ENCODE measurements at places on chromosomes 1 and 21.

DNA sequence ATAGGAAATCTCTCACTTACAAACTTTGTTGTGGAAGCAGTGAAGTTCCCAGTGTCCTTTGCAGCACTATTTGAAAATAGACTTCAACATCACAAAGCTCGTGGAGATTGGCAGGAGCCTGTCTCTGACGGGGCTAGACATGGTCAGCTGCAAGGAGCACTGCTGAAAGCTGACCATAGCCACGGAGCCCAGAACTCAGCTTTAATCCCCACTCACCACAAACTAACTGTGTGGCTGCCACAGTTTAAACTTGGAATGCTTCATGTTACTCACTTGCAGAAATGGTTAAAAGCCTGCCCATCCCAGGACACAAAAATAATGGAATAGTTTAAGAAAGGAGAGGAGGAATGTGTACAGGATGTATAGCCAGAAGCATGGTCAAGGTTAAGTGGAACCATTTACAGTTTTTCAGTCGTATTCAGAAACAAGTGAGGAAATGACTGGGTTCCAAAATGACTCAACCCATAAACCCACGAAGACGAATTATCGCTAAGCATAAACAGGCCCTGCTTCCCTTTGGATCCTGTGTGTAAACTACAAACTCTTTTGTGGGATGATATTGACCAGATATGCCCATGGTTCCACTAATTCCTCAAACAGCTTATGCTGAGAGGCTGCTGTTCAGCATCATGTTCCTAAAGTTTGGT, 18.2 kb downstream of the DNALI1 start:
- DNase-seq = no peak

- DNase-seq = no peak
Observed at GRCh38 chr1:15075817-15076216, 77.7 kb upstream of the TMEM51 start.

GRCh38 chr21:27772816-27773215, 805.9 kb upstream of the ADAMTS5 start:
- no peak for DNase-seq

GRCh38 chr1:112510340-112510739, 1.6 kb downstream of the WNT2B start:
- no peak for DNase-seq

DNA sequence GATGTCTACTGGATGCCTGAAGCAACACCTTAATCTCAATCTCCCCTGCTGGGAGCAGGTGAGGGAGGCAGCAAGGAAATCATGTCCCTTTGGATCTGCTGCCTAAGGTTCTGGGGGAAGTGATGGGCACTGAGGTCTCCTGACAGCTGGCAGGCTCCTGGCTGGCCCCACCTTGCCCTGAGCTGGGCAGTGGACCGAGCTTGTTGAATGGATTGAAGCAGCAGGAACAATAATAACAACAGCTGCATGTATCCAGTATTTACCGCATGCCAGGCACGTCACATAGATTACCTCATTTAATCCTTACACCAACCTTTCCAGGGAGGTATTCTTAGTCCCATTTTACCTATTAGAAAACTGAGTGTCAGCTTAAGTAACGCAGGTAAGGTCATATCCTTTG, 133.9 kb downstream of the PLXNA2 start:
- DNase-seq = no peak

- no peak for DNase-seq
Observed at GRCh38 chr1:165395478-165395877, 39.0 kb upstream of the LMX1A start.

GRCh38 chr1:53627031-53627430, 111.9 kb downstream of the GLIS1 start:
- DNase-seq = no peak

- no peak for DNase-seq
Observed at GRCh38 chr1:31571340-31572295, 4.7 kb upstream of the TINAGL1 start.

DNA sequence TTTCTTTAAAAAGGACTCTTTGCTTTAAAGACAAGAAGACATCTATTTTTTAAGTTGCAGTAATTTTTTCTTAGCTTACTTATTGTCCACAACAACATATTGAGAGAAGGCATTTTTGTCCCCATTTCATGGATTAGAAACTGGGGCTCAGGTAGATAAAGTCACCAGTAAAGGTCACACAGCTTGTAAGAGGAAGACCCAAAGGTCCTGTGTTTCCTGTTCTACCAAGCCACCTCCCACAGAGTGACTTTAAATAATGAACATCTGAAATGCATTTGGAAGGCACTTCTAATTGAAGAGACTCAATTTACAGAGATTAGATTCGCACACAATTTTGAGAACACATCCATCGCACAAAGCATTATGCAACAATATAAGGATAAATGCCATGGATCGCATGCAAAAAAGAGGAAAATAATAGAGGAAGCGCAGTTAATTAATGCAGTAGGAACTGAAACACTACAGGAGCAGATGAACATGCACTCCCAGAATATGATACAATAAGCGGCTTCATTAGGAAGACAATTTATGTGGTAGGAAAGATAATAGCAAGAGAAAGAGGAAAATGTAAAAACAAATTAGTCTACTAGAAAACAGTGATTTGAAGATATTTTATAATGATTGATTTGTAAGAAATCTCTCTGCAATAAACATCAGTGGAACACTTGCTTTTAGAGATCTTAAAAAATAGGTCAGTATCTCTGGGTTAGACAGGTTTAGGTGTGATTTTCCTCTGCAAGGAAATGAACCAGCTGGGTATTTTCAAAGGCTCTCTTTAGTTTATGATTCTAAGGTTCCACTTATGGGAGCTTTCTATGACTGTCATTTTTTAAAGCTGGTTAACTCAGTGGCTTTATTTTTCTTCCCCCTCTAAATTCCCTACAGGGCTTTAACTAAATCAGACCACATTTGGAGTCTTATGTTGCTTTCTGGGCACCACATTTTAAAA, 27.1 kb upstream of the CD2 start:
- DNase-seq = no peak

- no peak for DNase-seq
Observed at GRCh38 chr1:171834821-171835220, 6.5 kb upstream of the DNM3 start.

DNA sequence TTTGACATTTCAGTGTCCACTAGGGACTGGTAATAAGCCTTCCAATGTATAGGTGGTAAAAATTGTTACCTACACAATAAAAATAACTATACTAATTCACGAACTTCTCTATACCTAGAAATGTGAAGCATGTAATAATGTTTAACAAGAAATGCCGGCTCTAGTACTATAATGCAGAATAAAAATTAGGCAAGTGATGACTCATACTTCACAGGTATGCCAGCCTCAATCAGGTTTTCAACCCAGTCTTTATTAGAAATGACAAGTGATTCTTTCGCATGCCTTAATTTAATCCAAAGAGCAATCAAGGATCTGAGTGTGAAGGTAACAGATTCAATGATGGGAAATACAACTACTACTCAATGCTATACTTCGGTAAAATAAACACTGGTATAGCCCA, 134.9 kb downstream of the RERE start:
- DNase-seq = no peak

DNA sequence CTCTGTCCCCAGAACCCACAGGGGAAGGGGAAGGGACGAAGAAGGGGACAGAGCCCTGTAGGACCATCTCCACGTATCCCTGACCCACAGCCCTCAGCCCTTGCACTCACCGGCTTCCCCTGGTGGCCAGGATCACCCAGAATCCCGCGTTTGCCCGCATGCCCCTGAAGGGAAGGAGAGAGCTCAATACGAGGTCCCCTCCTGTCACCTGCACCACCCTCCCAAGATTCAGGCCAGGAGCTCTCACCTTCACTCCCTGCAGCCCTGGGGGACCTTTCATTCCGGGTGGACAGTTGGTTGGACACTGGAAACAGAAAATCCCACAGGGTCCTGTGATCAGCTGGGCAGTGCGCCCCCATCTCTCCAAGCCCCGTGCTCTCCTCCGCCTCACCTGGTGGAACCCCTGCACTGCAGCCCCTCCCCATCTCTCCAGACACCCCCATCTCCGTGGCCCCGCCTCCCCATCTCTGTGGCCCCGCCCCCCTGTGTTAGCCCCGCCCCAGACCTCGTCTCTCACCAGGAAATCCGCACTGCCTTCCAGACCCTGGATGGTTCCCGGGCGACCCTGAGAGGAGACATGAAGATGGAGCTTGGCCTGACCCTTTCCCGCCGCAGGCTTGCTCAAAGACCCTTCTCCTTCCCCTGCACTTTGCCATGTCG, 6.0 kb downstream of the COL9A2 start:
- no peak for DNase-seq

DNA sequence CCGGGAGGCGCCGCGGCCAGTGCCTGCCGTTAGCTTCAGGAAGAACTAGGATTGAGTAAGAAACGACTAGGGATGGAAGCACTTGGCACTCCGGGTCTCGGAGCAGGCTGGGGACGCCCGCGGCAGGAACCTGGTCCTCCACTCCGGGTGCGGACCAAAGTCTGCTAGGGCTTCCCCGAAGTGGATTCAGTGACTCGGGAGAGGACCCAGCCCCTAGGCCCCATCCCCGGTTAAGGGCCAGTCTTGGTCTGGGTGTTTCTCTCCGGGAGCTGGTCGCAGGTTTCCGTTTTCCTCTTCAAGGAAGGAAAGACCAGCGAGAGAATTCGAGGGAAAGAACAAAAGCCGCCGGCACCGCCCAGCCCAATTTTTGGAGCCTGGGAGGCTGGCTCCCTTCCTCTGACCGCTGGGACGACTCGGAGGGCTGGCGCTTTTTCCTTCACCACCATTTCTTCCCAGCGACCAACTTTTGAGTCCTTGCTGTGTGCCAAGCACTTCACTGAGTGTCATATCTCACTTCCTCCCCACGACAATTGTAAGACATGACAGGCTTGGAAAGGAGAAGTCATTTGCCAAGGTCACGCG, 16.8 kb upstream of the STMN1 start:
- no peak for DNase-seq

All from NCI-H2081 treated with DMSO at 0.1 percent for 48 hours (cell line).